ENCODE measurements at places on chromosomes 2 and 18.

GRCh38 chr2:136246086-136246669 is 128.2 kb upstream of the CXCR4 start:
- DNase-seq = no peak

- DNase-seq = no peak
These were observed 50.4 kb downstream of the MBD2 start for GRCh38 chr18:54173980-54174630.

DNA sequence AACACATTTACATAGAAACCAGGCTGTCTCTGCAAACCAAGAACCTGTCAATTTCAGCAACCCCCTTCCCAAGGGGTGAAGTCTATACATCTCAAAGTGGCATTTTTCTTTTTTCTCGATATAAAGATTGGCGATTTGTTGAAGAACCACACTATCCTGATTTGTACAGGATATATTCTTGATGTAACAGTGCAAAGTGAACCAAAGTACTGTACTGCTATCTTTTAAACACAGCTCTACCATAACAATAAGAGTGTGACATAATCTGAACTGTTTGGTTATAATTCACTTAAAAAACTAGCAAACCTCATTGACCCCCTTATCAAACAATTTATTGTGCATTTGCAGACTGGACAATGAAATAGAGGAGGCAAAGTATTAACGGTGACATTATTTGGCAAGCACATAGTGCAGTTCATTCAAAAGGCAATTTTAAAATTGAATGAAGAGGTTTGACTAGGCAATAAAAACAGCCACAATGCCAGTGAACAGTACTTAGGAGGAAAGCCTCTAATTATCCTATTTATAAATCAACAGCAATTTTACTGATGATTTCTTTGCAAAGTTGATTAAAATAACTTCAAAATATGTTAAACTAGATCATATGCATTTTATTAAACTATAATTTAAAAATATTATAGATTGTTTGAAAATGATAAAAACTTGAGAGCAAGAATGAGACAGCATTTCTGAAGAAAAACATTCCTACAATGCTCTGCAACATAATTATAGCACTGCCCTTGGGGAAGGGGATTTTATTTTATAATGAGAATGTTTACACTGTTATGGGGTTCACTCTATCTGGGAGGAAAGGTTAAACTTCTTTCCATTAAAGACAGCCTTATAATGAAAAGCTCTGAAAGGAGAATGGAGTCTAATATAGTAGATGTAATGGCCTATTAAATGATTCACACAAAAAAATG is 440.9 kb downstream of the ZEB2 start:
- DNase-seq = no peak

GRCh38 chr18:4004183-4004829 is 450.8 kb downstream of the DLGAP1 start:
- DNase-seq = no peak

- no peak for DNase-seq
These were observed 11.1 kb downstream of the RAB3GAP1 start for GRCh38 chr2:135063210-135063609.

- no peak for DNase-seq
These were observed 47.5 kb upstream of the KCNF1 start for GRCh38 chr2:10864251-10864650.

GRCh38 chr18:28176698-28176947 is 307 bp downstream of the CDH2 start:
- no peak for DNase-seq

GRCh38 chr2:64730551-64731262 is 77.0 kb upstream of the SERTAD2 start:
- DNase-seq = peak; percentile 71

- no peak for DNase-seq
These were observed 74.8 kb upstream of the COL5A2 start for GRCh38 chr2:189254268-189254883.

- no peak for DNase-seq
These were observed 45.0 kb upstream of the DARS1 start for GRCh38 chr2:136030406-136030805.

GRCh38 chr18:63683890-63684289 is 18.9 kb upstream of the SERPINB11 start:
- no peak for DNase-seq

DNA sequence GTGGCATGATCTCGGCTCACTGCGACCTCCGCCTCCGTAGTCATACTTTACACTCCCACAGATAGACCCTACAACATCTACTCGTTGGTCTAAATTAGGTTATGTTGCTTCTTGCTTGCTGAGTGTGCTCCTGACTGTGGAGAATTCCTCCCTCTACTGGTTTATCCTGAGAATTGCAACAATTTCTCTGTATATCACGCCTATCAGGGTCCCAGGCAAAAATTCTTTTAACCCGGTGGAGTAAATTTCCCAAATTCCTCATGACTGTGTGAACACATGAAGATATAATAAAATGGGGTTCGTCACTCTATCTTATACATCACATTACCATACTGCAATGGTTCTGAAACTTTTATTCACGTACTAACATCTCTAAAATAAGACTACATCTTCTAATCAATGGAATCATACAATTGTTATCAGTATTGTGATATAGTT is 156.7 kb downstream of the EVA1A start:
- DNase-seq = no peak

DNA sequence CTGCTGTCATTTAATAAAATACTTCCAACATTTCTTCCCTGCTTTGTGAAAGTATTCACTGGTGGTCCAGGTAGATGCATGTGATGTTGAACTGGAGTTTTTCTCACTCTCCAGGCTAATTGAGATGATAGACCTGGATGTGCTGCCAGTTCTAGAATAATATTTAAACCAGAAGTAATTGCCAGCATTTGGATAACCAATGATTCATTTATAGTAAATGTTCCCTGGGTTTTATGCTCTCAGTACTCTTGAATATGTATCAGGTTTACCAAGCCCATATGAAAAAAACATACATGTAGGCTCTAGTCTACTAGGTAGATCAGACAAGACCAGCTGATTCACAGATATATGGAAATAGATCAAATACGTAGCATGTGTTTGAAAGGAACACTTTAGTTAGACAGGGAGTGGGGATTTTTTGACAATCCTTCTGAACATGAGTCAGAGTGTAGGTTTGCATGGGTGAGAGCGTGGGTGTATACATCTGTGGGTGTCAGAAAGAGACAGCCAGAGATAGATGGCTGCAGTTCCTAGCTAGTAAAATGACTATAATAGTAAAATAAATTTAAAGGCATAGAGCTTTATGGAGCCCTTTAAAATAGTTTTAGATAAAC is 115.1 kb downstream of the NAB1 start:
- no peak for DNase-seq

DNA sequence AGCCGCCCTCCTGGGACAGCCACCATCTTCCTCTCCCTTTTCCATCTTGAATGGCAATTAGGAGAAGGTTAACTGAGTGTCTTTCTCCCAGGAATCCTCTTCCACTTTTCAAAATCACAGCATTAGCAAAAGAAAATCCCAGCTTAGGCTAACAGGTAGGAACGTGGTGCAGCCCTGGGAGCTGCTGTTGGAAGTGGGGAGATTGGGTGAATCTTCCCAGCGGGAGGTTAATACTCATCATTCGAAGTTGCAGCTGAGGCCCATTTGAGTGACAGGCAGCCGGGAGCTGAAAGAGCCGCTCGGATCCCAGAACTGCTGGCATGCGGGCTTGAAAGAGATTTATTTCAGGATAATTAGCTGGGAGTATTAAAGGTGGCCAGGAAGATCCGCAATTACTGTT is 306.0 kb downstream of the BCL11A start:
- no peak for DNase-seq

GRCh38 chr2:3728104-3729054 is 25.0 kb downstream of the DCDC2C start:
- DNase-seq = no peak

DNA sequence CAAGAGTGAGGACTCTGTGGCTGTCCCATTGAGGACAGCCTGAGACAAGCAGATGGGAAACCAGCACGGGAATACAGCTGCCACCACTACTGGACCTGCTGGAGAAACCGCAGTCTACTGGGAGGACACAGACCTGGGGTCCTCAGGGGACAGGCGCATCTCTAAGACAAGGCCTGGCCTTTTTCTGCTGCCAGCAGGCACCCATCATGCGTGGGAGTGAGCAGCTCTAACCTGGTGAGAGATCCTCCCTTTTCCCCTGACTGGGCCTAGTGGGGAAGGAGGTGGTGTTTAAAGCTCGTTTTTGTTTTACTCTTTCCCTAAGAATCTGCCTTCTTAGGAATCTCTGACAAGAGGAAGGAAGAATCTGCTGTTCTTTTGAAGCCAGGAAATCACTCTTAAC is 36.6 kb downstream of the CYRIA start:
- no peak for DNase-seq

- DNase-seq = no peak
These were observed 665.4 kb downstream of the BCL11A start for GRCh38 chr2:59888015-59888414.

GRCh38 chr2:31089645-31090044 is 48.6 kb downstream of the GALNT14 start:
- no peak for DNase-seq

GRCh38 chr2:104432991-104433390 is 420.9 kb upstream of the POU3F3 start:
- DNase-seq = no peak

- DNase-seq = no peak
These were observed 2.8 kb upstream of the GAD1 start for GRCh38 chr2:170813611-170814532.

DNA sequence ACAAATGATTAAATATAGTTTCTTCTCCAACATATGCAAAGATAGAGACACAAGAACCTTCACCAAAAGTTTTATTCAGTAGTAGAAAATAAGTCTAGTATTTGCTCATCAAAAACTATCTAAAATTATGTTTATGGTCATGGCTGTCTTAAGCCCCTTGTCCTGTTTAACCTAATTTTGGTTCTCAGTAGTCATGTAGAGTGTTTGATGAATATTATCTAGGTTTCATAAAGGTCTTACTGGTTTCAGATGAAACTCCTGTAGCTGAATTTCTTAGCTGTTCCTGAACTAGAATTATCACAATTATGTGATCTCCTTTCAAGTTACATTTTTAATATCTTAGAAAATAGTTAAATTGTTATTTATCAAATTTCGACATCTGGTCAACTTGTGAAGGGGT is 228.0 kb upstream of the SPHKAP start:
- no peak for DNase-seq

GRCh38 chr18:55246278-55246677 is 287.0 kb upstream of the CCDC68 start:
- no peak for DNase-seq

GRCh38 chr18:48002933-48003365 is 72.5 kb upstream of the SMAD2 start:
- DNase-seq = no peak

GRCh38 chr2:133690780-133691179 is 122.5 kb upstream of the NCKAP5 start:
- no peak for DNase-seq

- no peak for DNase-seq
These were observed 4.2 kb downstream of the UGGT1 start for GRCh38 chr2:128095201-128095600.

DNA sequence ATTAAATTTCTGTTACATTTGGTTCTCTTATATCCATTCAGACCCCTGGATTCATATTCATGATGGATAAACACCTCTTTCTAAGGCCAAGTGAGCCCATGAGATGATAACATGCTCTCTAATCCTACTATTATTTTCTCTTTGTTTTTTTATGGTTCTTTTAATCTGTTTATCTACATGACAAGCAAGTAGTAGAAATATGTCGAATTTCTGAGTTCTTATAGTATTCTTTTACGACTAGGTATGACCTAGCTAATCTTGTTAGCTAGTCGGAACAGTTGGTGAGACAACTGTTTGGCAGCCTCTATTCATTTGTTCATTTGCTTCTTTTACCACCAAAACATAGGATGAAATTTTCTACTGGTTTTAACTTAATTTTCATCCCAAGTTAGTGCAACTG is 98.1 kb upstream of the SCG2 start:
- no peak for DNase-seq

DNA sequence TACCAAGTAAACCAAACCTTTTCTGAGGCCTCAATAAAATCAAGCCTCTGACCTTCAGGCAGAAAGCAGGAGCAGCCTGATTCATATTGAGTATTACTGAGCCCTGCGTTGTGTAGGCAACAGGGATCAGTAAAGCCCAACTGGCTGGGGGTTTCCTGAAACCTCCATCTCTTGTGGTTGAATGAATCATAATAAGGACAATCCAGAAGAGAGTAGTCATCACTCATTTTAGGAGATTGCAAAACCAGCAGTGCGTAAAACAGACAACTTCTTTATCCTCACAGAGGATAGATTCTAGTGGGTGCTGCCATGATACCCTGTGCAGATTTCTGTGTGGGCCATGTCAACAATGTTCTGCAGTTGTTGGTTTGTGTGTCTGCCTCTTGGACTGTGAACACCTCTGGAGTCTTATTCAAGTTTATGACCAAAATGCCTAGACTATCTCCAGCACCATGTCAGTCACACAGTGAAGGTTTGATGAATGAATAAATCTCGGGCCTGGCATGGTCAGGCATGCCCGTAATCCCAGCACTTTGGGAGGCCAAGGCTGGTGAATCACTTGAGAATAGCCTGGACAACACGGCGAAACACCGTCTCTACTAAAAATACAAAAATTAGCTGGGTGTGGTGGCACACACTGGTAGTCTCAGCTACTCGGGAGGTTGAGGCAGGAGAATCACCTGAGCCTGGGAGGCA is 51.8 kb upstream of the RAB27B start:
- DNase-seq = no peak

- DNase-seq = peak; percentile 64
These were observed 29.4 kb downstream of the NLRC4 start for GRCh38 chr2:32235315-32235714.

- DNase-seq = no peak
These were observed 71.3 kb upstream of the TCF7L1 start for GRCh38 chr2:85061896-85062295.

DNA sequence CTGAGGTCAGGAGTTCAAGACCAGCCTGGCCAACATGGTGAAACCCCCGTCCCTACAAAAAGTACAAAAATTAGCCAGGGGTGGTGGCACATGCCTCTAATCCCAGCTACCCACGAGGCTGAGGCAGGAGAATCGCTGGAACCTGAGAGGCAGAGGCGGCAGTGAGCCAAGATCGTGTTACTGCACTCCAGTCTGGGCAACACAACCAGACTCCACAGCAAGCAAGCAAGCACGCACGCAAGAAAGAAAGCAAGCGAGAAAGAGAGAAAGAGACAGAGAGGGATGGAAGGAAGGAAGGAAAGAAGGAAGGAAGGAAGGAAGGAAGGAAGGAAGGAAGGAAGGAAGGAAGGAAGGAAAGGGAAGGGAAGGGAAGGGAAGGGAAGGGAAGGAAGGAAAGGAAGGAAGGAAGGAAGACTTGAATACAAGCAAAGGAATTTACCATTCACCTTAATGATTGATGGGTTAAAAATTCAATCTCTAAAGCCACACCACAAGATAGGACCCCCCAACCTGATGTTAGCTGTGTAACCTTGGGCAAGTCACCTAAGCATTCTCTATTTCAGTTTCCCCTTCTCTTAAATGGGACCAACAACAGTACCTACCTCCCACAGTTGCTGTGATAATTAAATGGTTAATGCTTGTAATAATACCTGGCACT is 181.7 kb downstream of the ATAD2B start:
- no peak for DNase-seq

GRCh38 chr2:58283931-58284330 is 42.8 kb upstream of the FANCL start:
- no peak for DNase-seq

GRCh38 chr18:600107-600506 is 3.3 kb downstream of the CLUL1 start:
- no peak for DNase-seq
